ENCODE measurements at places on chromosomes 11 and 22.

GRCh38 chr11:107849790-107850189 is 8.8 kb downstream of the SLC35F2 start:
- no peak for DNase-seq

DNA sequence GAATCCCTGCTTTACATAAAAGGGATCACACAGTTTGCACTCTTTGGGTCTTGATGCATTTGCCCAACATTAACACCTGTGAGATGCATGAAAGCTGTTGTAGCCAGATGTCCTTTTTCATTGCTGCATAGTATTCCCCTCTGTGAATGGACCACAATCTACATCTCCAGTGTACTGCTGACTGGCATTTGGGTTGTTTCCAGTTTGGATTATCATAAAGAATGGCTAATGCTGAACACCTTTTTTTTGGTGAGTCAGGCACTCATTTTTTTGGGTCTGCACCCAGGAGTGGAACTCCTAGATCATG is 58.3 kb downstream of the PHF21B start:
- DNase-seq = no peak

DNA sequence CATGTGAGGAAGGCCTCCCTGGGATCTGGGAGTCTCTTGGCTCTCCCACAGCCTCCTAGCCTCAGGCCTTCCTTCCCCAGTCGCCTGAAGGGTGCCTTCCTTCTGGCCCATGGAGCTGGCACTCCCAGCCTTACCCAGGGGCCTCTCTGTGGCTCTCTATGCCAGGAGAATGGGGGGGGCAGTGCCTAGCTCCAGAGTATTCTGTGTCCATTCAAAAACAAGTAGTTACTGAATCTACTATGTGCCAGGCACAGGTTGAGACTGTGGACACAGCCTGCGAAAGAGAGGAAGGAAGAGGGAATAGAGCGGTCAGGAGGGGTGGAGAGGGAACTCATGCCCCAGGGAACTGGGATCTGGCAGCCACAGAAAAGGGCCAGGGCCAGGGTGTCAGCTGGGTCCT is 2.7 kb upstream of the PLA2G3 start:
- DNase-seq = no peak

GRCh38 chr11:126723665-126724045 is 276.9 kb downstream of the KIRREL3 start:
- DNase-seq = no peak

DNA sequence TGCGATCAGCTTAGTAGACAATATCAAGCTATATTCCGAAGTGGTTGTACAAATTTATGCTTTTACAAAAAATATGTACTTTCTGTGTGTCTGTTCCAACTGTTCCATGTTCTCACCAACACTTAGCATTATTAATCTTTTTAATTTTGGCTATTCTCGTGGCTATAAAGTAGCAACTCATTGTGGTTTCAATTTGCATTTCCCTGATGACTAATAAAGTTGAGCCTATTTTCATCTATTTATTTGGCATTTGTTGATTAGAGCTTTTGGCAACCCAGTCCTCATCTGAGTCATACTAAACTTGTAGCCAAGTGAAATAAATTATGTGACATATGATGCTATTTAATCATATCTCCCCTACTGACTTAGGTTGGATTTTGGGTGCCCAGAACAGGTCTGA is 115.9 kb downstream of the FBXO7 start:
- no peak for DNase-seq

GRCh38 chr11:64263021-64263946 is 12.0 kb downstream of the PLCB3 start:
- no peak for DNase-seq
